ENCODE measurements at places on chromosomes 7 and 10. TPM values are rescaled to one million over a fixed set of nuclear protein-coding genes. Genes with fewer than 3 reads are reported as not detected.

The CD36 gene
- total RNA-seq = 24.7 TPM

The MLXIPL gene
- total RNA-seq = 0.37 TPM

The KRIT1 gene
- 43.9 TPM for total RNA-seq

The TMEM178B gene
- total RNA-seq = 0.09 TPM

The TMEM184A gene
- total RNA-seq = 0.09 TPM

The NAT16 gene
- total RNA-seq = not detected

The TFR2 gene
- 0.14 TPM for total RNA-seq

The PTEN gene
- total RNA-seq = 169 TPM

The GPR158 gene
- total RNA-seq = 0.18 TPM

The TRIM73 gene
- 0.71 TPM for total RNA-seq

The MUC3A gene
- not detected for total RNA-seq

The SYT15 gene
- total RNA-seq = 0.92 TPM

The EN2 gene
- under 0.01 TPM for total RNA-seq

The POLL gene
- total RNA-seq = 9.5 TPM

The PARG gene
- total RNA-seq = 38.4 TPM

The CDHR1 gene
- under 0.01 TPM for total RNA-seq

The SEM1 gene
- 148 TPM for total RNA-seq

The GRM3 gene
- not detected for total RNA-seq

The C1QL3 gene
- total RNA-seq = under 0.01 TPM

The GNG11 gene
- total RNA-seq = 40.3 TPM

The CNTNAP2 gene
- 0.09 TPM for total RNA-seq

The ANKRD2 gene
- 1.2 TPM for total RNA-seq

The GPR26 gene
- total RNA-seq = not detected

Data from smooth muscle cell of bladder (primary cell).